NCI-H2107 (cell line): ENCODE measurements at places on chromosomes 7 and 10.

- DNase-seq: no peak
These were observed 200.3 kb upstream of the ZMIZ1 start for GRCh38 chr10:78868456-78868855.

GRCh38 chr7:1228545-1229201 lies 4.0 kb upstream of the UNCX start:
- no peak for DNase-seq

DNA sequence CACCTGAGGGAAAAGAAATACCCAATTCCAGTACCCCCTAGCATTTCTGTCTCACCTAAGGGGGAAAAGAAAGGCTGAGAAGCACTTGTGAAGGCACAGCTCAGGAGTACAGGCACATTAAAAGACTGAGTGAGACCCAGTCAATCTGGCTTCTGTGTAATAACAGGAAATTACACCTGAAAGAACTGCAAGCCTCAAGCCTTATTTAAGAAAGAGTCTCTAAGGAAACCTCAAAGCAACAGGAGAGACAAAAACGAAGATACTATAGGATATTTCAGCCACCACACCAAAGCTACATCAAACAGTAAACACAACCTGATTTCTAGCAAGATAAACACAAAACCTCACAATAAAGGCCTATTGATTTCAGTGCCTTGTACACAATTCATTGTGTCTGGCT lies 69.6 kb upstream of the CDK1 start:
- DNase-seq: no peak

DNA sequence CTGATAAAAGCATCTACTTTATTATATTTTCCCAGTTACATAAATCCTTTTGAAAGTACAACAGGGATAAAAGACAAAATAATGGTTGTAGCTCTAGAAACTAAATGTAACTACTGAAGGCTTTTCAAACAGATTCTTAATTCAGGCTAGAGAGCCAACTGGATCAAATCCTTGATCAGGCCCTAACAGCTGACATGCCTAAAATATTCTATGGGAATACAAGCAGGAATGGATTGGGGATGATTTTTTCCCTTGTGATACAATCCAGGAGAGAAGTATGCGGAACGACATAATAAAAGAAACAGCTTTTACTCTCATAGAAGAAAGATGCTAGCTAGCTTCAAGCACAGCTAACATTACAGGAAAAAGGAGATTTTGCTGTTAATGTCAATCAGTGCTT lies 49.0 kb downstream of the NT5C2 start:
- DNase-seq: no peak

DNA sequence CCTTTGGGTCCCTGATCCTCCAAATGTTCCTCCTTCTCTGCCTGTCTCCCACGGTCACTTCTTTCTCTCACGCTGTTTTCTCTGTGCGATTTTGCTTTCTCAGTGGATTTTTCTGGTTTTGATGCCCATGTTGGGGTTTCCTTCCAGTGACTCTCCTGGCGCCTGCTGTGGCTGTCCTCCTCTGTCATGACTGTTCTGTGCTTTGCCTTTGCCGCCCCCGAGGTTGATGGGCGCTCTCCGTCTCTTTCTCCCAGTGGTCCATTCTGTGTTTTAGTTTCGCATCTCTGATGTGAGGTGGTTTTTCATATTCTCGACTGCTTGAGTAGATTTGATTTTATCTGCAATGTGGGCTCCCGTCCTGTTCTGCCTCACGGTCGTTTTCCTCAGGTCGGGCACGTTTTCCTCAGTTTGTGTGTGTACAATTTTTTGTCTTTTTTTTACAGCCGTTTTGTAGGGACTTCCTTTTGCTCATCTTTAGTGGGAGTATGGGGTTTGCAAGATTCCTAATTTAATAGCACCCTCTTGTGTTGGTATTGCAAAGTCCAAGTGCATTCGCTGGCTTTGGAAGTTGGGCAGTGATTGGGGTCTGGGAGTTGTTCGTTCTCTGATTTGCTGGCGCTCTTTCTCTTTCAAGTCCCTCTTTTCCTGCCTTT lies 100.0 kb downstream of the INPP5A start:
- DNase-seq: peak; percentile 19

GRCh38 chr7:36021917-36022550 lies 131.0 kb upstream of the EEPD1 start:
- no peak for DNase-seq

DNA sequence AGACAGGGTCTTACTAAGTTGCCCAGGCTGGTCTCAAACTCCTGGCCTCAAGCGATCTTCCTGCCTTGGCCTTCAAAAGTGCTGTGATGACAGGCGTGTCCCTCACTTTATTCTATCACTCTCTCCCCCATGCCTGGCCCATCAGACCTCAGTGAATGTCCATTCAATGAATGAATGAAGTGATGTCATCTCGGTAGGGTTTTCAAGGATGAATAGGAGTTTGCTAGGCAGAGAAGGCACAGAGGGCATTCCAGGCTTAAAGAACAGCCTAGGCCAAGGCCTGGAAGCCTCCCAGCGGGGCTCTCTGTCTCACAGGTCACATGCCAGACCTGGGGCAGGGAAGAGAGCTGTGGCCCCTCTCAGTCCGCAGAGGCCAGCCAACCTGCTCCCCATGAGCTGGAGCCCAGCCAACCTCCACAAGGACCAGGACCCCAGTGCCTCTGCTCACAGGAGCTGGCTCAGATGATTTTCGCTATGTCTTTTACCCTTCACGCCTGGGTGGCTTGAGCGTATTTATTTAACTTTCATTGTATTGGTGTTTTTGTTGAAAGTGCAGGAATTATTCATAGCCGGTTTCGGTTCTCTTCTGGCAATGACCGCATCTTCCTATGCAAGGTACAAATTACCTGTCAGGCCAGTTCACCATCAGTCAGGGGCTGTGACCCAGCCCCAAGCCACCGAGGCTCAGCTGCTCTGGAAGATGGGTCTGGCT lies 11.8 kb upstream of the TNRC18 start:
- no peak for DNase-seq

GRCh38 chr10:15455456-15455855 lies 84.4 kb upstream of the FAM171A1 start:
- DNase-seq: no peak

DNA sequence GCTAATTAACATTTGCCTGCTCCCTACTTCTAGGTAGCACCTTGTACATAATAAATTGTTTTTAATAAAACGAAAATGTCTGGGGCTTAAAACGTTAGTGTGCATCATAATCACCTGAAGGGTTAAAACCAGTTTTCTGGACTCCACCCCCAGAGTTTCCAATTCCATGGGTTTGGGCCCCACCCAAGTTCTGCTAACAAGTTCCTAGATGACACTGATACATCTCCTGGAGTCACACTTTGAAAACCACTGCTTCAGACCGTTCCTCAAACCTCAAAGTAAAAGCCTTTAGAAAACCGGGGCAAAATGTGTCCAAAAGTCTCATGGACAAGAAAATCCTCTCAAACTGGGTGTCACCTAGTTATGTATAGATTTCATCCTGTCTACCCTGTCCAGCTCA lies 9.3 kb downstream of the OSBPL3 start:
- no peak for DNase-seq
